OCI-LY7 (cell line): ENCODE measurements at places on chromosomes 5 and 9.

DNA sequence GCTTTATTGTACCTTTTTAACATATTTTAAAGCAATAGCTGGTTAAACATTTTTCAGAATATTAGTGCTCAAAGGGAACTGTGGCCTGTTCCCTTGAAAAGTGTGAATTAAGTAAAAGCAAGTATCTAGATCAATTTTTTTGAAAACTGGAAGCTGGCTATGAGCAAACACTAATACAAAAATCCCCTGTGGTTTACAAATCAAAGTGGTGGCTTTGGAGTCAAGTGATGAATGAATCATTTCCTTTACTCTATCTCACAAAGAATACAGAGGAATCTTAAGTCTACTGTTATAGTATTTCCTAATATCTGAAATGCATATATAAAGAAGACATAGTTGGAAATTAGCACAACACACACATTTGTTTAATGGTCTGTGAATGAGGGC lies 212.4 kb upstream of the C9orf72 start:
- no peak for DNase-seq

GRCh38 chr5:124745928-124746915 lies at the start of gene ZNF608:
Gene ZNF608, minus strand, starts transcription at chr5:124746639. Its CDS starts 1,650 bp downstream, at chr5:124744989.
- peak; percentile 65 for DNase-seq

DNA sequence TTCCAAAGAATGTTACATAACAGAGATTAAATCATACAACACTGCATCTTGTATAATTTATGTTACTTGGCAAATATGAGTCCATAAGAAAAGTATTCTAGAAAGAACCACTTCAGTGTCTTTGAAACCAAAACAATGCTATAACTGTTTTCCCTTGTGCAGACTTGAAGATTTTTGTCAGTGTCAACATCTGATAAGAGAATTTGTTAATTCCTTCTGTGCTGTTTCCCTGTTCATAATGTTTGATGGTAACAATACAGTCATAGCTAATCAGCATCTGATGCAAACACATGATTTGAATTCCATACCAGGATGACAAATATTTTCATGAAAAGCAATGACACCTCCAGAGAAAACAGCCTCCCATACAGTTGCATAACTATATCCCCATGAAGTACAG lies 306.8 kb downstream of the SEMA5A start:
- DNase-seq = no peak

- no peak for DNase-seq
These were observed 36.2 kb downstream of the MOCS2 start for GRCh38 chr5:53073348-53073747.

DNA sequence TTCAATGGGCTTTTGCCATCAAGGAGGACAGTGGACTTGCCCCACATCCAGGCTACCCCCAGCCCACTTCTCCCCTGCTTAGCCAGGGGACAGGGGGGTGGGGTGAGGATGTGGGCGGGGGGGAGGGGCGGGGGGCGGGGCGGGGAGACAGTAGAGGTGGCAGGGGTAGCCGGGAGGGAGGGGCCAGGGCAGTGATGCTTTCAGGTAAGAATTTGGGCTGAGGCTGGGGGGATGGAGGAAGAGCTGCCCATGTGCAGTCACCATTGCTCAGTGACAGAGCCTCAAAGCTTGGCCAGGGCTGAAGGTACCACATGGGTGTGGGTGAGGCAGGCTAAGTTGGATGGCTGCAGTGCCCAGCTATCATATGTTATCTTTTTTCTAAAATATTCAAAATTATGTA lies 40.7 kb upstream of the HNRNPA0 start:
- DNase-seq = no peak

- DNase-seq = no peak
These were observed 14.3 kb upstream of the ASPN start for GRCh38 chr9:92496396-92497176.

- DNase-seq = peak; percentile 49
These were observed 45.9 kb downstream of the EHMT1 start for GRCh38 chr9:137664676-137665075.

DNA sequence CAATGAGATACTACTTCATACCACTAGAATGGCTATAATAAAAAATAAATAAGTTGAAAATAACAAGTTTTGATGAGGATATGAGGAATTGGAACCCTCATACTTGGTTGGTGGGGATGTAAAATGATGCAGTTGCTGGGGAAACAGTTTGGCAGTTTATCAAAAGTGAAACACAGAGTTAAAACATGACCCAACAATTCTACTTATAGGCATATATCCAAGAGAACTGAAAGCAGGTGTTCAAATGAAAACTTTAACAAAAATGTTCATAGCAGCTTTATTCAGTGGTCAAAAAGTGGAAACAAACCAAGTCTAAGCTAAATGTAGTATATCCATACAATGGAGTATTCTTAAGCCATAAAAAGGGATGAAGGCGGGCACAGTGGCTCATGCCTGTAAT lies 13.1 kb upstream of the LHFPL2 start:
- peak; percentile 39 for DNase-seq

DNA sequence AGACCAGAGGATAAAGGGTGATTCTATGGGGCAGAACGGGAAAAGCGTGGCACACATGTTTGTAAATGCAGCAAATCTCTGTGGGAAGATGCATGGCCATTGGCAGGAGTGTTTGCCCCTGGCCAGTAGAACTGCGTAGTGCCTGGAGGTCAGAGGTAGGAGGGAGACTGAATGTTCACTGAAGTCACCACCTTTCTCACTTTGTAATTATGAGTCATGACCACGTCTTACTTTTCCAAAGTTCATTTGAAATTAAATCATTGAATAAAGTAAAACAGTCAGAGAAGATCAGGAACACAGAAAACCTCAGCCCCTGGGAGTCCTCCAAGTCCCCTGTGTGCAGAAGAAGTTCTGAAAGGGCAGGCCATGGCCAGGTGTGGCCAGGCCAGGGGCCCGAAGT lies 4.6 kb downstream of the PTGES start:
- DNase-seq = no peak
